Substantia nigra (tissue), 51 donors: ENCODE measurements at places on chromosomes 7 and 10.

DNA sequence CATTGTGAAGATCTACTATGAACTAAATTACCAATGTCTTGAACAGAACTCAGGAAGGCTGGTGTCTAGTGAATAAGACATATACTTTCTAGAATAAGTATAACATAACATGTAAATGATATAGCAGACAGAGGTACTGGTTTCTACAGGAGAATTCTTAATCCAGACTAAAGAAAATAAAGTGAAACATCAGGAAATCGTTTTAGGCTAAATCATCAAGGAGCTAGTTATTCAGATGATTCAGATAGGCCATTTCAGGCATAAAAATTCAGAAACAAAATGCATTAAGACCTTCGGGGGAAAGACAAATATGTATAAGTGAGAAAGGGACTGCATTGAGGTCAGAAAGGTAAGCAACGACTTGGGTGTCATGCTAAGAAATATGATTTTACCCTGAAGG, 170.6 kb downstream of the LRRN3 start:
- DNase-seq = no peak

DNA sequence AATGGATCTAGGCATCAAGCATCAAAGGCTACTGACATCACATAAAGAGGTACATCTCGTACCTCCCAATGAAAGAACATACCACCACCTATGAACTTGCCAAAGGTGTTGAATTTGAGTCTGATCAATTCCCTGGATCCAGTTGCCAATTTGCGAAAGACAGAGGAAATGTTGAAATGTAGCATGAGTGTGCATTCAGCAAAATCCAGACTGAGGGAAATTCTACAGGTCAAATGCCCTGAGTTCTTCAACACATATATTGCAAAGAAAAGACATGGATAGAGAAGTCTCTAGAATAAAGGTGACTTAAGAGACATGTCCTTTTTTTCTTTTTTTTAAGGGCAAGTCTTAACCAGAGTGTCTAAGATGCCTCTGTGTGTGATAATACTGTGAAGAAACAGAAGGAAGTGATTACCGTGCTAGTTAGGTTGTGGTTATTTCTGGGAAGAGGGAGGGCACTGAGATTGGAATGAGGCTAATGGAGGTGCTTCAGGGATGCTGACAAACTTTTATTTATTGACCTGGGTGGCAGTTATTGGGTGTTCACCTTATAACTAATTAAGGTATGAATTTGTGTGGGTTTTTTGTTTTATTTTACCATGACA, 128.7 kb downstream of the SAMD9 start:
- no peak for DNase-seq

- DNase-seq = no peak
Measured at GRCh38 chr10:64648915-64649314, 1127.7 kb downstream of the REEP3 start.

- DNase-seq = no peak
Measured at GRCh38 chr7:41969561-41970105, 266.7 kb upstream of the INHBA start.

GRCh38 chr7:81624021-81624592, 145.7 kb downstream of the HGF start:
- no peak for DNase-seq

DNA sequence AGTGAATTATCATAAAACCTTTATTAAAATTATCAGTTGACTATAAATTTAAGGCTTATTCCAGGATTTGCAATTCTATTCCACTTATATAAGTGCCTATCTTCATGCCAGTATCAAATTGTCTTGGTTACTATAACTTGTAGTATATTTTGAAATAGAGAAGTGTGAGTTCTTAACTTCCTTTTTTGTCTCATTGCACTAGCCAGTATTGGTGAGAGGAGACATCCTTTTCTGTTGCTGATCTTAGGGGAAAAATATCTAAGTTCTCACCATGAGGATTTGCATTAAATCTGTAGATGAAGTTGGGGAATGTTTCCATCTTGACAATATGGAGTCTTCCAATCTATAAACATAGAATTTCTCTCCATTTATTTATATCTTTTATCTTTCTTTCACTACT, 104.2 kb upstream of the MKI67 start:
- no peak for DNase-seq

- no peak for DNase-seq
Measured at GRCh38 chr7:111096997-111097396, 6.1 kb downstream of the LRRN3 start.

- no peak for DNase-seq
Measured at GRCh38 chr7:100476101-100476780, 2.8 kb downstream of the TSC22D4 start.

GRCh38 chr10:2108496-2108895, 371.2 kb upstream of the ADARB2 start:
- DNase-seq = no peak

GRCh38 chr7:107785926-107786325, 17.1 kb downstream of the SLC26A3 start:
- DNase-seq = no peak

DNA sequence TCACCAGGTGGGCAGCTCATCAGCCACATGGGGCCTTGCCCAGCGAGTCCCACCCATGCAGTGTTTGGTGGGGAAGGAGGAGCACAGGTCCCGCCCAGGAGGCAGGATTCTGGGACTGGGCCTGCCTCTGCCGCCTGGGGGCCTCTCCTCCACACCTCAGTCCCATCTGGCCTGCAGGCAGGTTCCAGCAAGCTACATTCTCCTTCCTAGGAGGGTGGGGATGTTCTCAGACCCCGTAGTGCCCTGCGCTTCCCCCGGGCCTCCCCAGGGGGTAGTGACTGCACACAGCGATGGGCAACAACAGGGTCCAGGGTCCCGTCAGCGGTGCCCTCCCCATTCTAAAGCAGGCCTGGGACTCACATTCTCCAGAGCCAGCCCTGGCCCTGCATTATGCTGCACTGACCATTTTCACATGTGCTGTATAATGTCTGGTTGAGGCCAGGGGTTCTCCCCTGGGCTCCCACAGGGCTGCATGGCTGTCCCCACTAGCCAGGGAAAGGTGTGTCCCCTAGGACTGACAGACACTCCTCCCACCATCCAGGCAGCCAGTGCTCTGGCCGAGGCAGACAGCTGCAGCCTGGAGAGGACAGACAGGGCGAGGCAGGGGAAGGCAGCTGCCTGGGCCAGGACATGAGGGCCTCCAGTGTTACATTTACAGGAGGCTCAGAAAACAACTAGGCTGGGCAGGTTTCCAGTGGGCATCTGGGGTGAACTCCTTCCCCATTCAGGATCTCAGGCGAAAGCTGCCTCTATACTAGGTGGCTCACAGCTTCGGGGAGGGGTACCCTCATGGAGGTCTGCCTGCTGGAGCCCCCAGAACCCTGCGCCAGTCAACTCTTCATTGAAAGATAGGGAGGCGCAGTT, 9.3 kb downstream of the RASGEF1A start:
- DNase-seq = no peak
